ENCODE measurements at places on chromosomes 1 and 21.

- DNase-seq: no peak
Measured at GRCh38 chr1:201262963-201263608, 20.2 kb upstream of the PKP1 start.

GRCh38 chr1:207890136-207890738 is 20.7 kb downstream of the CD34 start:
- DNase-seq: no peak

GRCh38 chr1:41835485-41835884 is 83.2 kb downstream of the HIVEP3 start:
- no peak for DNase-seq

- DNase-seq: peak; percentile 69
Measured at GRCh38 chr21:45592208-45592619, 50.0 kb upstream of the SLC19A1 start.

DNA sequence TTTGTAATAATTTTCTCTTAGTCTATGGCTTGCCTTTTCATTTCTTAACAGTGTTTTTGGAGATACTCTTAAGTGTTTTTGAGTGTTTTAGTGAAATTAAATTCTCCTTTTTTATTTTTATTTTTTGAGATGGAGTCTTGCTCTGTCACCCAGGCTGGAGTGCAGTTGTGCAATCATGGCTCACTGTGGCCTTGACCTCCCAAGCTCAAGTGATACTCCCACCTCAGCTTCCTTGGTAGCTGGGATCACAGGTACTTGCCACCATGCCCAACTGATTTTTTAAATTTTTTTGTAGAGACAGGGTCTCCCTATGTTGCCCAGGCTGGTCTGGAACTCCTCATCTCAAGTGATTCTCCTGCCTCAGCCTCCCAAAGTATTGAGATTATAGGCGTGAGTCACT is 240.3 kb downstream of the PLPP3 start:
- no peak for DNase-seq

DNA sequence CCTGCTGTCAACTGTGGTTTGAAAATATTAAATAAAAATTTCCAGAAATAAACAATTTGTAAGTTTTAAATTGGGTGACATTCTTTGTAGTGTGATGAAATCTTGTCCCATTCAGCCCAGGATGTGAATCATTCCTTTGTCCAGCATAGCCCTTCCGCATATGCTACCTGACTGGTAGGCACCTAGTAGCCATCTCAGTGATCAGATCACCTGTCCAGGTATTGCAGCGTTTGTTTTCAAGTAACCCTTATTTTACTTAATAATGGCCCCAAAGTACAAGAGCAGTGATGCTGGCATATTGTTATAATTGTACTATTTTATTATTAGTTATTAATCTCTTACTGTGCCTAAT is 351.6 kb upstream of the B3GALT2 start:
- DNase-seq: no peak

- no peak for DNase-seq
Measured at GRCh38 chr1:175537571-175537970, 205.8 kb downstream of the TNR start.

GRCh38 chr1:12314333-12314903 is 84.6 kb downstream of the VPS13D start:
- DNase-seq: no peak

GRCh38 chr1:83583351-83584014 is 415.4 kb downstream of the TTLL7 start:
- peak; percentile 4 for DNase-seq

DNA sequence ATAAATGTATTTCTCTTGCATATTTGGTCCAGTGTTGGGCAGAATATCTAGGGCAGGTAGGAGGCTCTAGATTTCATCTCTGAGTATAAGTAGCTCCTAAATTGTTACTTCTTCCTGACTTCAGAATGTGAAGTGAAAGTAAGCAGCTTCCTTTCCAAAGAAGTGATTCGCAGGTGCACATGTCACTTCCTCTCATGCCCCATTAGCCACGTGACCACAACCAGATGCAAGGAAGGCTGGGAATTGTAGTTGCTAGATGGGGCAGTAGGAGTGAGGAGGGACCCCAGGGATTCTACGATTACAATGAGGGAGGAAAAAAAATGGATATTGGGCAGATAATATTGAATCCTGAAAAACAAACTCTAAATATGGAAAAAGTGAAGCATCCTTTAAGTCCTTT is 113.2 kb upstream of the CYYR1 start:
- DNase-seq: no peak

DNA sequence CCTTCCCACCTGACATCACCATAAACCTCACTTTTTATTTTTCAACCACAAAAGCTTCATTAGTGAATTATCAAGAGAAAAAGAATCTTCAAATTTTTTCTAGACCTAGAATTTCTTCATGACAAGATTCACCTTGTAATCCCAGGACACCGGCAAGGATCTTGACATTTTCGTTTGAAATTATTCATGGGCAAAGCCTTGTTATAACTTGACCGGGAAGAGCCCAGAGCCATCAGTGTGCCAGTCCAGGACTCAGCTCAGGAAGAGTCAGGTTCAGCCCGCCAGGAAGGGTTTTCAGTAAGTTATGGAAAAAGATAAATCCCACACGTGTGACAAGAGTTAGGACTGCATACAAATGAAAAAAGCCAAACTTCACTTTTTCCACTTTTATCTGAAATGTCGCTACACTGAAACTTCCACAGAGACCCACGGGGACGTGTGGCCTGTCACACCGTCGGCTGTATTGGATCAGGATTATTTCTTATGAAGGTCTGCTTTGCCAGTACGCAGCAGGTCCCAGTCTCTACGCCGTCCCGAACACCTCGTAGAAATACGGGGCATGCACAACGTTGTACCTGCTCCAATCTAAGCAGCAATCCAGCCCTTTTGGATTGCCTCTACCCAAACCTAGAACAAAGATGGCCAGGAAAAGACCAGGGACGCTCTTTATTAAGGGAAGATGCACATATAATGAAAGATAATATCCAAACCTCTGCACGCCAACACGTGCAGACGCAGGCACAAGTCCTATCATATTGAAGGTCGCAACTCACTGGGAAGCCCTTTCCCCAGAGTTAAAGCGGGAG is 916 bp downstream of the F3 start:
- no peak for DNase-seq

GRCh38 chr1:29123053-29123886 is 433 bp downstream of the TMEM200B start:
- no peak for DNase-seq

All from T follicular helper cell (primary cell).